GM10248 (cell line): ENCODE measurements at places on chromosomes 5 and 9.

- DNase-seq = no peak
Observed at GRCh38 chr9:134619983-134620661, 21.5 kb upstream of the COL5A1 start.

- no peak for DNase-seq
Observed at GRCh38 chr9:134339183-134339806, 13.0 kb downstream of the RXRA start.

GRCh38 chr5:31809050-31809870 is 170.3 kb downstream of the PDZD2 start:
- DNase-seq = peak; percentile 62

DNA sequence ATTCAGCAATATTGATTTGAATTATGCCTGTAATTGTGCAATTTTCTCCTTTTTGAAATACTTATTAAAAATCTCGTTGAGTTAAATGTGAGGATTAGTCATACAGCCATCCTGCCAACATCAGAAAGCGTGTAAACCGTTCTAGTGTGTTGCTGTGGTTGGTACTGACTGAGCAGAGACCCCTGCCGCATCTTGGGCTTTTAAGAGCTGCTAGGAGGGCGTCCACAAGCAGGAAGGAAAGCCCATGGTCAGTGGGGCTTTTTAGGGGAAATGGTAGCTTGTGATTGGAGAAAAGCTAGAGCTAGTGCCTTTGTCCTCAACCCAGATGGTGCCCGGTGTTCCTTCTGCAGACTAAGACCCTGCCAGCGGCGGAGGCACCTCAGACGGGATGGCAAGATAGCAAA is 1.3 kb downstream of the SDHA start:
- no peak for DNase-seq

GRCh38 chr5:68839019-68839552 is 254.7 kb upstream of the SLC30A5 start:
- no peak for DNase-seq

DNA sequence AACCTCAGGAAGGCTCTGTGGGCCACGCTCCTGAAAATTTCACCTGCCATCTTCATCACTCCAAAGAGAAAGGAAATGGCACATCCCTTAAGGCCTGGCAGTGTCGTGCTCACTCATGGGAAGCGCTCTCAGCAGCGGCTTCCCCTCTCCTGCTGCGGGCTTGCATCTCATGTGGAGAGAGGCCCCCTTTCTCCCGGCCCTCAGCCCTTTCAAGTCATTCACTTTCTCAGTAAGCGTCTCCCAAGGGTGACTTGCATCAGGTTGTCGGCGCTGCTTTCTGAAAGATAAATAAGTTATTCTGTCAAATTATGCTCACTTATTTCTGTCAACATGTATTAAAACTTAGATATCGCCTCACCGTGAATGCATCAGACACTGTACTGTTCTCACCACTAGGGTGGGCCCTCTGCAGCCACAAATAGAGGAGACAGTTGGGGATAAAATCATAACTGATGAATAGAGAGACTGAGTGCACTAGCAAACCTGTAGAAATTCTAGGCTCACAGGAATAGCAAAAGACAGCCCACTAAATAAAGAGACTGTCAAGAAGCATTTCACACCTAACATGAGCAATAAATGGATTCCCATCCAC is 174.6 kb downstream of the RFK start:
- no peak for DNase-seq

- DNase-seq = no peak
Observed at GRCh38 chr5:118303296-118303695, 685.1 kb downstream of the DTWD2 start.

GRCh38 chr5:126446498-126447224 is 23.5 kb downstream of the GRAMD2B start:
- DNase-seq = peak; percentile 56

- DNase-seq = no peak
Observed at GRCh38 chr5:137880313-137880712, 8.9 kb upstream of the PKD2L2 start.

DNA sequence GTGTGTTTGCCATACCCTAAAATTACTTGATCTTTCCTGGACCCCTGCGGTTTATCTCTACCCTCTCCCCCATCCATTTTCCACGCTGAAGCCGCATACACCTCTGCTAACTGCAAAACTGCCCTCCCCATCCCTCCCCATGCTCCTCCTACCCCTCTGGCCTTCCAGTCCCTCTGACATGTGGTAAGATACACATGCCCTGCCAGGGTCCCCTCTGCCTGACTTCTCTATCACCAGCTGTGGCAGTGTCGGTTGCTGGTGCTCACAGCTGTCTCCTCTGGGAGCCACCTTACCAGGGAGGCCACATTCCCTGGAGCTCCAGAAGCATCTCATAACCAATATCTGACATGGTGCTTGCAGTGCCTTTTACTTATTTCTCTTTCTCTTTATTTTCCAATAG is 58.9 kb upstream of the COL15A1 start:
- DNase-seq = no peak

- no peak for DNase-seq
Observed at GRCh38 chr9:33273266-33273971, 8.6 kb downstream of the CHMP5 start.

- no peak for DNase-seq
Observed at GRCh38 chr9:105150991-105151685, 93.3 kb upstream of the SLC44A1 start.

- DNase-seq = no peak
Observed at GRCh38 chr5:57317341-57317740, 143.5 kb downstream of the GPBP1 start.

GRCh38 chr5:60672693-60673264 is 27.2 kb downstream of the DEPDC1B start:
- DNase-seq = no peak

GRCh38 chr5:31921852-31922305 is 252.2 kb downstream of the GOLPH3 start:
- no peak for DNase-seq

GRCh38 chr5:157603333-157604190 is 28.0 kb upstream of the ADAM19 start:
- DNase-seq = no peak

GRCh38 chr5:52476346-52476745 is 311.4 kb upstream of the ITGA1 start:
- DNase-seq = no peak

- DNase-seq = peak; percentile 60
Observed at GRCh38 chr9:96317335-96317980, 15.5 kb upstream of the HSD17B3 start.

DNA sequence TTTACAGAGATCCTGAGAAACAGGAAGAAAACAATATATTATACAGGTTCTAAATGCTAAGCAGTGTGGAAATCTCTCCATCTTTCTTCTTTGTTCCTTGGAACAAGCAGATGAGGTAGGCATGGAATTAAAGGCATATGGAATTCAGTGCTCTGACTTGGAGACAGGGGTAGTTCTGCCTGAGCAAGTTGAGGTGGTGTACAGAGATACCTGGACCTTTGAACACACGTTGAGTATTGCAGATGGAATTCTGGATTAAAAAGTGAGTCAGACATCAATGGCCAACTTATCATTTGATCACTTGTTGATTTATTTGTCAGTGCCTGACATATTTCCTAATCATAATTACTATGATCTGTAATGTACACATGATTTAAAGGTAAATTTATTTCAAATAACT is 293.9 kb upstream of the IRX4 start:
- DNase-seq = no peak

DNA sequence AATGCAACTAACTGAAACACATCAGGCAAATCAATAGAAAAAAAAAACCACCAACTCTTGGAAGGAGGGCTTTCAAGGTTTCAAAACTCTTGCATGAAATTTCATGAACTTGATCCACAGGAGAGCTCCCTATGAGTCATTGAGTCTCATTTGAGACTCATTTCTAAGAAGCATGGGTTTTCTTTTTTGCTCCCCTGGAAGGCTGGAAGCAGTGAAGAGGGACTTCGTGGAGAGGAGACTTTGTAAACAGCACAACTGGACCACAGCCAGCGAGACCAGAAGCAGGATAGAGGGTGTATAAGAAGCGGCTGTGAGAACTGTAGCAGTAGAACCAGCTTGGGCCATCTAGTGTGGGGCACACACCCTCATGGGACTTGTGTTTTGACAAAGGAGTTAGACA is 41.2 kb upstream of the RAPGEF1 start:
- DNase-seq = no peak

- DNase-seq = no peak
Observed at GRCh38 chr9:97808972-97809371, 44.1 kb upstream of the FOXE1 start.

DNA sequence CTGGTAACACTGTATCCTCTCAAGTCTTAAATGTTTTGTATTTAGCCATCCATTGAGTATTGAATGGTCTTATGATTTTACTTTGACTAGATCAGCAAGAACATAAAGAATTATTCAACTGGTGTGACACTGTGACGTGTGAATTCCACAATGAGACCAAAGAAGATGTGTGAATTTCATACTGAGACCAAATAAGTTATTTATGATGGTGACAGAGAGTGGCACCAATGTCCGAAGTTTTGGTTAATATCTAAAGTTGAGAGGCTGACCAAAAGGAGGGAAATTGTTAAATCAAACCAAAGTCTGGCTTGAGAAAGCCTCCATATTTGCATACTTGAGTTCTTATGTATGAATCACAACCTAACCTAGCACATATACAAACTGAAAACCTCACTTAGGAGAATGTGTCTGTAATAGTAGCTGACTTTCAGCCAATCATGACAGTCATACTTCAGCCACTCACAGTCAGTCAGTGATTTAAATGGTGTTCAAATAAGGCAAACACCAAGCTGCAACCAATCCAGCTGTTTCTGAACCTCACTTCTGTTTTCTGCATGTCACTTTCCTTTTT is 31.5 kb upstream of the FAM170A start:
- DNase-seq = no peak
